ENCODE measurements at places on chromosomes 5 and 9. TPM values are rescaled to one million over a fixed set of nuclear protein-coding genes. Genes with fewer than 3 reads are reported as not detected.

DNA sequence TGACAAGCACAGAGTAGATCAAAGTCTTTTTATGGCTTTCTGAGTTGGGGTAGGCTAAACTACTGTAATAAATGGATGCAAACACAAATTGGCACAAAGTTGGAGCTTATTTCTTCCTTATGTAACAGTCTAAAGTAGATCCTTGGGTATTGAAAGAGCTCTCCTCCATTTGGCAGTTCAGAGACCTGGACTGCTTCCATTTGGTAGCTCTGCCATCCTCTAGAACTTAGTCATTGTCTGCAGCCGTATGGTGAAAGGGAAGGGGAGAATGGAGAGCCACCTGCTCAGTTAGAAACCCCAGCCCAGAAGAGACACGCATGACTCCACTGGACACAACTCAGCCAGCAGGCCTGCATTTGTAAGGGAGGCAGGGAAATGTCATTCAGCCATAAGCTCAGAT is 345.0 kb downstream of the DMAC1 start:
- H3K4me3 ChIP-seq: no peak overlapping the region
- no peaks in the 10 kb centered on the region for H3K36me3 ChIP-seq
- peaks cover 16% of the 10 kb centered on the region for H3K27me3 ChIP-seq
- no peak for DNase-seq
- H3K27ac ChIP-seq: no peak overlapping the region

DNA sequence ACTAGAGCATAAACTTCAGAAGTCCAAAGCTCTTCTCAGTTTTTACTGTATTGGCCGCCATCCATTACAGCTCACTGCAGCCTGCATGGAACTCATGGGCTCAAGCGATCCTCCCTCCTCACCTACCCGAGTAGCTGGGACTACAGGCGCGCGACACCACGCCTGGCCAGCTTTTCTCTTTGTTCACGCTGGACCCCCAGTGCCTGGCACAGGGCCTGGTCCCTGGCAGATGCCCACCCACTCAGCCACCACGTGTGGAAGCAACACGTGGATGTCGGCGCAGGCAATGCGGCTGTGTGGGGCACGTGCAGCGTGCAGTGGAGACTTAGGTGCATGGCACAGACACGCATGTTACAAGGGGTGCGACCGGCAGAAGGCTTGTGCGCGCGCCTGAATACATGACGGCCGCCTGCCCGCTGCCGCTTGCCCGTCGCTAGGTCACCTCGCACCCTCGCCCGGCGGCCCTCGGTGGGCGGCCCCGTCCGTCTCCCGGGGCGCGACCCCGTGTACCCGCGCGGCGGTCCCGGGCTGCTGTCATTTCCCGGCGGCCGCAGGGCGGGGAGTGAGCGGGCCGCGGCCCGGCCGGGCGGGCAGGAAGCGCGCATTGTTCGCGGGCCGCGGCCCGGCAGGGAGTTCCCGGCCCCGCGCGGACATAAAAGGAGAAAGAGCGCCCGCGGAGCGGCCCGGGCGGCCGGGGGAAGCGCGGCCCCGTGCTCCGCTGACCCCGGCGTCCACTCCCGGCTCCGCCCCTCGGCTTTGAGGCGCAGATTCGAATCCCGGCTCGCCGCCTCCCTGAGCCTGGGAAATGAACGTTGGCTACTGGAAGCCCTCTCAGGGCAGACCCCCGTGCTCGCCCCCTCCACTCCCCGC is 24.1 kb upstream of the PTGS1 start:
- H3K27me3 ChIP-seq: peaks cover 29% of the 10 kb centered on the region
- H3K4me1 ChIP-seq: peaks cover 11% of the 10 kb centered on the region
- no peaks in the 10 kb centered on the region for H3K36me3 ChIP-seq
- H3K27ac ChIP-seq: no peak overlapping the region
- no peak for DNase-seq
- peak overlapping the region; percentile 66 for H3K4me3 ChIP-seq

DNA sequence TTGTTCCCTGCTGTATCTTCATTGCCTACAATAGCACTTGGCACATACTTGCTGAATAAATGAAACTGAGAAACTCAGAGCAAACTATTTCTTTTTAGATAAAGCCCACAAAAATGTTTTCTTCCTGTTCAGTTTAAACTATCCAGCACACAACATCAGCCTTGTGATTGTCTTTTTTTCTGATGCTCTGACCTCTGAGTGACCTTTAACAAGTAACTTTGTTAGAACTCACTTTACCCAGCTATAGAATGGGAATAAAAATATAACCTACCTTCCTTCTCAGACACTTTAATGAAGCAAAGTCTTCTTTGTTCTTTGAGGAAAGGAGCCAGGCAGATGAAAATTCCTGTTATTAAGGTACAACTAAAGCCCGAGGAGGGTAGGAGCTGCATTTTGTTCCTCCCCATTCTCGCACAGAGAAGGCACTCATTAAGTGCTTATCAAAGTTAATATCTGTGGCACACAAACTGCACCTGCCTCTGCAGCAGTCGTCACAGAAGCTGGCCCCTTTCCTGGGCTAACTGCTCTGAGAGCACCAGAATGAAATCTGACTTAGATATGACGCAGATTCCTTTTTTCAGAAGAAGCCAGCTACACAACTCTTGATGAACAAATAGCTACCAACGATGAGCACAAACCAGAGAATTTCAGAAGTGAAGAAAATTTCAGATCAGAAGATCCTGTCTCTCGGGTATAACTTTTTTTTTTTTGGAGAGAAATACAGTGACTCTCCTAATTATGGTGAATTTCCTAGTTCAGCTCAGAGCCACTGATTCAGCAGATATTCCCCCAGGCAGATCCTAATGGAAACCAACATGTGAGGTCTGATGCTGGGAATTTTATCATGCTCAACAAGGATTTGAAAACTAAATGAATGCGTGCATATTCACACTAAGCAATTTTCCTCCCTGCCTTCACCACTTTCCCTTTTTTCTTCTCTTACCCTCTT is 31.0 kb upstream of the NR3C1 start:
- DNase-seq: no peak
- peaks cover 35% of the 10 kb centered on the region for H3K4me1 ChIP-seq
- H3K36me3 ChIP-seq: peaks cover 4% of the 10 kb centered on the region
- peak overlapping the region; percentile 35 for H3K27ac ChIP-seq
- H3K27me3 ChIP-seq: peaks cover 17% of the 10 kb centered on the region

DNA sequence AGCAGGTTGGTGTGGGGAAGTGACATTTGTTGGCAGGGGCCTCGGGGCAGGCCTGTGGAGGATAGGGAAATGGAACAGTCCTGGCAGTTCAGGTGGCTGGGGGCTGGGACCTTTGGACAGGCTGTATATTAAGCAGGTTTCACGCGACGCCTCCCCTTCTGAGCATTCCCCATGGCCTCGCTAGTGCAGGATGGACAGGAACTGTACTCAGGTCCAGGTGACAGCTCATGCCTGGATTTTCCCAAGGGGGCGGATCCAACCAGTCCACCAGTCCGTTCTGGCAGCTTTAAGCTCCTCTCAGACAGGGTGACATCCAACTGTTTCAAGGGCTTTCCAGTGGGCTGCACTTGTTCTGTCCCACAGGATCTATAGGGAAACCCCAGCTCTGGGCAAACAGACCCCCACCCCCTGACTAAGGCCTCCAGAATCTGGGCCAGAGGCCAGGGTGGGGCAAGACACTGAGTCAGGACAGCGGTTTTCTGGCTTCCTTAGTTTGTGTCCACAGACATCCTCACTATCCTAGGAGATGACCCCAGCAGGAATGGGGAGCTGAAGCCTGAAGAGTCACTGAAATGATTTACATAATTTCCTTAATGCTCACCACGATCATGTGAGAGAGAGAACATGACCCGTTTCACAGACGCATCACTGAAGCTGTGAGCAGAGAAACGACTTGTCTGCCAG is 20.9 kb downstream of the CSF2 start:
- DNase-seq: no peak
- H3K27me3 ChIP-seq: no peaks in the 10 kb centered on the region
- peaks cover 60% of the 10 kb centered on the region for H3K4me1 ChIP-seq
- H3K4me3 ChIP-seq: peak overlapping the region; percentile 26

ADAMTSL2 gene
- not detected for total RNA-seq

DNA sequence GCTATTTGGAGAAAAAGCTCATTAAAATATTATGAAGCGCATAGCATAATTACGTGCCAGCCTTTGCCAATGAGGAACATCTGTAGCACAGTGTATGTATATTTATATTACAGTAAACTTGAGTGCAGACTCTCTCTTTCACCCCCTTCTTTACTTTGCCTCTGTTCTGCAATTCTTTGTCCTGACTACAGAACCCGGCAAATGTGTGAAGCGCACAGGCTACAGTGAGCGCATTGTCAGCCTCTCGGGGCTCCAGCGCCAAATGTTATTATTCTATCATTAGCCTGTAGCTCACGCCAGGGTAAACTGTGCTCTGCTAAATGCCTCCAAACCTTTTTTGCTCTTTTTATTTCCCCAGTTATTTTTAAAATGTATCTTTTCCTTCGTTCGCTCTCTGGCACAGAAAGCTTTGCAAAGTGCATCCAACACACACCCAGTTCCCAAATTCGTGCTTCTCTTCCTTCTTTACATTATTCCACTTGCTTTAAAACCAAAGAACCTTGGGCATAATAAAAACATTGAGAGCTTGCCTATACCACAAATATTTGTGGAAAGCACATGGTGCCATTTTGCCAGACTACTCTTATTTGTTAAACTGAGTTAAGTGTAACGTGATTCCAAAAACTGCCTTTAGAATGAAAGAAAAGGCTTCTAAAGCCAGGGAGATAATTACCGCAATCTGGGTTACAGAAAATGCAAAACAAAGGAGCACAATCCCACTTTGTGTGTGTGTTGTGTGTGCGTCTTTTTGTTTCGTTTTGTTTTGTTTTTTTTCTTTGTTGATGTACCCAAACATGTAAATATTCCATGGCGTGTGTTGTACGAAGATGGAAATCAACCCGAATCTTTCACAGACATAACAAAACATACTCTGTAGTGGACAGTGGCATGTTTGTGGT is 164.1 kb upstream of the MPDZ start:
- no peak overlapping the region for H3K27ac ChIP-seq
- H3K27me3 ChIP-seq: no peaks in the 10 kb centered on the region
- no peaks in the 10 kb centered on the region for H3K4me1 ChIP-seq
- no peak overlapping the region for H3K4me3 ChIP-seq
- H3K36me3 ChIP-seq: no peaks in the 10 kb centered on the region

- DNase-seq: no peak
- no peak overlapping the region for H3K27ac ChIP-seq
- no peaks in the 10 kb centered on the region for H3K4me1 ChIP-seq
- no peaks in the 10 kb centered on the region for H3K27me3 ChIP-seq
- no peak overlapping the region for H3K4me3 ChIP-seq
- H3K36me3 ChIP-seq: no peaks in the 10 kb centered on the region
These were observed 1.0 kb upstream of the MINAR2 start for GRCh38 chr5:129746876-129747275.

CNTNAP3B gene
- total RNA-seq: not detected

- DNase-seq: peak; percentile 64
- peak overlapping the region; percentile 81 for H3K27ac ChIP-seq
- no peak overlapping the region for H3K4me3 ChIP-seq
- H3K36me3 ChIP-seq: no peaks in the 10 kb centered on the region
These were observed 93.3 kb downstream of the KIAA0825 start for GRCh38 chr5:94524841-94525697.

RLN2 gene
- 0.40 TPM for total RNA-seq

GRCh38 chr5:31781772-31782171 is 142.8 kb downstream of the PDZD2 start:
- H3K36me3 ChIP-seq: no peaks in the 10 kb centered on the region
- no peak overlapping the region for H3K4me3 ChIP-seq
- peaks cover 18% of the 10 kb centered on the region for H3K4me1 ChIP-seq
- DNase-seq: no peak
